Femur (tissue), 1 donor: ENCODE measurements at places on chromosomes 3 and 15.
A peak's percentile ranks its signal among the peaks of the same experiment; 100 is the strongest.

- DNase-seq, result peak; percentile 57
Observed at GRCh38 chr3:12706504-12707253, 42.8 kb upstream of the RAF1 start.

- no peak for DNase-seq
Observed at GRCh38 chr15:78225783-78226541, 8.4 kb downstream of the ACSBG1 start.

GRCh38 chr15:70358011-70358819, 260.5 kb upstream of the TLE3 start:
- DNase-seq, result no peak

GRCh38 chr15:45796433-45796832, 161.6 kb downstream of the SQOR start:
- DNase-seq, result no peak

DNA sequence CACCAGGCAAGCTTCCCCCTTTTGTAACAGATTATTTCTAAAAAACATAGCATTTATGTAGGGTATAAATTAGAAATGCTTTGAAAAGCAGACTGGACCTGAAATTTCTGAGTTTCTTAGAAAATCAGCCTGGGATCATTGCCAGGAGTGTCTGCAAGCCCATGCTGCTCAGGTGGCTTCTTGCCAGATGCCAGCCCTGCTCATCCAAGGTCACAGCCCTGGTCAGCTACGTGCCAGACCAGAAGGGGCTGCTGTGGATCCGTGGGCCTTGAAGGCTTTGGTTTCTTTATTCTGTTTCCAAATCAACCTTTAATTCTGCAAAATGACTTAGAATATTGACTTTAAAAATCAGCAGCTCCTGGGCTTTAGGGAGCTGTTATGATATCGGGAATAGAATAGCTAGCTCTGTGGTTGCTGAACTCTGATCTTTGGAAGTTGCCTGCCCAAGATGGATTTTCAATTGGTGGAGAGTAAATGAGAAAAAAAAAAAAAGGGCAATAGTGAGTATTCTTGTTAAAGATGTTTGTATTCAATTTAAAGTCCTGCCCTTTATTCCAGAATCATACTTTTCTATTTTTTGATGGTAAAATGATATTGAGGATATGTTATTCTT, 370.1 kb upstream of the ONECUT1 start:
- no peak for DNase-seq

DNA sequence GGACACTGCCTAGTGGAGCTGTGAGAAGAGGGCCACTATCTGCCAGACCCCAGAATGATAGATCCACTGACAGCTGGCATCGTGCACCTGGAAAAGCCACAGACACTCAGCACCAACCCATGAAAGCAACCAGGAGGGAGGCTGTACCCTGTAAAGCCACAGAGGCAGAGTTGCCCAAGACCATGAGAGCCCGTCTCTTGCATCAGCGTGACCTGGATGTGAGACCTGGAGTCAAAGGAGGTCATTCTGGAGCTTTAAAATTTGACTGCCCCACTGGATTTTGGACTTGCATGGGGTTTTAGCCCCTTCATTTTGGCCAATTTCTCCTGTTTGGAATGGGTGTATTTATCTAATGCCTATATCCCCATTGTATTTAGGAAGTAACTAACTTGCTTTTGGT, 83.5 kb upstream of the P3H2 start:
- DNase-seq, result no peak

DNA sequence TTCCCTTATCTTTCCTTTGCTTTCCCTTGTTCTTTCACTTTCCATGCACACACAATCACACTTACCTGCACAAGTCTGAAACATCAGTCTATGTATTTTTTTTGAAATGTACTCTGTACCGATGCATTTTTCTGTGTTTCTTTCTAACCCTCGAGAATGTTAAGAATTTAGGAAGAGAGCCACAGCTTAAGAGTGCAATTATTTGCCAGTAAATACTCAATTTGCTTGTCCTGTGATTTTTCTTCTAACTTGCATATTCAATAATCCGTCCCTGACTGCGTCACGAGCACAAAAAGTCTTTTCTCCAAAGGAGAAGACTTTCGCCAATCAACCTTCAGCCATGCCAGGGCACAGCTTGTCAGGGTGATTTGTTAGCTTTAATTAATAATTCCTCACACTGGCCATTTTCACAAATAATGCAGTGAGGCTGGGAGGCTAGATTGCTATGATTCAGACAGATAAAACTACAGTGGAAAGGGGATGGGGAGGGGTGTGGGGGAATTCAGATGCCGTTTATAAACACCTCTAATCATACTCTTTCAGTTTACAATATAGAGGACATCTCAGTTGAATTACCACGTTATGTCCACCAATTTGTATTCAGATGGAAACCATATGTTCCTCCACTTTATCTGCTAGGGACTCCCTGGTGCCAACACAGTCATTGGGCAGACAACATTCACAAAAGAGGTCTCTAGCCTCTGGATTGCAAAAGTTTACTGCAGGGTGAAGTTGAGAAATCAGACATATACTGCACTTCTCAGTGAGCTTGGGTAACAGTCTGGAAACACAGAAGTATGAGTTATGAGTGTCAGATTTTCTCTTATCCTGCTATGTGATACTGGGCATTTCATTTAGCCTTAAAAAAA, 388.0 kb downstream of the ZBTB20 start:
- DNase-seq, result no peak
